Effector memory CD8-positive, alpha-beta T cell (primary cell): ENCODE measurements at places on chromosomes 16 and 17.

GRCh38 chr17:81489998-81490992 lies 22.3 kb downstream of the ACTG1 start:
- peaks cover 56% of the 10 kb centered on the region for H3K27me3 ChIP-seq
- DNase-seq, result no peak
- H3K36me3 ChIP-seq, result peaks cover 4% of the 10 kb centered on the region
- peak overlapping the region; percentile 70 for H3K4me3 ChIP-seq
- no peak overlapping the region for H3K27ac ChIP-seq
- H3K4me1 ChIP-seq, result peaks cover 6% of the 10 kb centered on the region

DNA sequence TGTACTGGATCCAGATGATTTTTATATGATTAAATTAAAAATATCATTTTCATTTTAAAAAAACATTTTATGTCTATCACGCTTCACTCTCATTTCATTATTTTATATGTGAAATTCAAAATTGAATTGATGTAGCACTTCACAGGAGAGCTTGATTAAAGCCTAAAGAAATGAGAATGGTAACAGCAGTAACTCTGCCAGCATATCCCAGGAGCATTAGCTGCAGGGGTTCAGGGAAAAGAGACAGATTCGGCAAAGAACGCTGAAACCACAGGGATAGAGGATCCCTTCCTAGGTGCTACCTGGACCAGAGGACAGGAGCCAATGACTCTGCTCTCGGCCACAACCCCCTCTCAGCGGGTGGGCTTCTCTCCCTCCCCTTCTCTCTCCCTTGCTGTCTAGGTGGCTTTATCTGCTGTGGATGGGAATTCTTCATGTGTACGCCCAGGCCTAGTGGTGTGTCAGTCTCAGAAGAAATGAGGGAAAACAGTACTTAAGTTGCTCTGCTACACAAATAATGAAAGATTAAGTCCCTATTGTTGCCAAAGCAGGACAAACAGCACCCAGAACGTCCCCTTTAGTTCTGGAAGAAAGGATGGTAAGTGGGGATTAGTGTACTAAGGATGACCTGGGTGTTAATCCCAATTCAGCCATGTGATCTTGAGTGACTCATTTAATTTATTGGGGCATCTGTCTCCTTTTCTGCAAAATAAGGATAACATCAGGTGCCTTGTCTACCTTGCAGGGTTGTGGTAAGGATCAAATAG lies 123.3 kb downstream of the CDK5R1 start:
- DNase-seq, result no peak
- no peaks in the 10 kb centered on the region for H3K27me3 ChIP-seq
- no peak overlapping the region for H3K27ac ChIP-seq
- peaks cover 8% of the 10 kb centered on the region for H3K4me1 ChIP-seq
- H3K36me3 ChIP-seq, result peaks cover 2% of the 10 kb centered on the region
- no peak overlapping the region for H3K4me3 ChIP-seq

- peak overlapping the region; percentile 94 for H3K27ac ChIP-seq
- H3K4me1 ChIP-seq, result peaks cover 31% of the 10 kb centered on the region
- DNase-seq, result no peak
- H3K4me3 ChIP-seq, result peak overlapping the region; percentile 96
- H3K27me3 ChIP-seq, result no peaks in the 10 kb centered on the region
These were observed 819 bp downstream of the SUPT4H1 start for GRCh38 chr17:58351182-58351581.

DNA sequence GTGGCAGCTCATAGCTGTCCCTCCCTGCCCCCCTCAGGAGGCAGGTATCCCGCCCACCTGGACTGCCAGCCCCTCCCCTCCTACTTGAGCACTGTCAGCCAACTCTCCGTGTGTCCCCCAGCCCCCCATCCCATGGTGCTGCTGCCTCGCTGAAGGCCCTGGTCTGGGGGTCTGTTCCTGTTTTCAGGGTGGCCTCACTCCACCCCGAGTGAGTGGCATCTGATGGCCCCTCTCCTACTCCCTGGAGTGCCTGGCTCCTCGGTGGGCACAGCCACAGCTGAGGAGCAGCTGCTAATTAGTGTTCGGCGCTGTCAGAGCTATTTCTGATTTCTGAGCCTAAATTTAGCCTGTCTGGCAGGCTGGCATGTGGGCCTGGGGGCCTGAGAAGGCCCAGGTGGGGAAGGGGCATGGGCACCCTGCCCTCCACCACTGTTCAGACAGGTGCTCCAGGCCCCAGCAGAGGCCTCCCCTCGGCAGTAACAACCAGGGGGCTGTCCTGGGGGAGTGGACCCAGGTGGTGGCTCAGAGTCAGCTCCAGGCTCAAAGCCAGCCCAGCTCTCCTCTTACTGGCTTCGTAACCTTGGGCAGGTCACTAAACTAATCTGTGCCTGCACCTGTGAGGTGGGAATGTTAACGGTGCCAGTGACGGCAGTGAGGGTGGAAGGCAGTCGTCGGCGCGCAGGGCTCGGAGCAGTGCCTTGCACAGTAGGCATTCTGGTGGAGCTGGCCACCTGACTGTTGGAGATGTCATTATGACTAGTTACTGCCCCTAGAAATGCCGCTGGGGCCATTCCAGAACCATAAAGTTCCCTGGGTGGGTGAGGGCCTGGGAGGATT lies 6.5 kb downstream of the FMNL1 start:
- H3K27me3 ChIP-seq, result no peaks in the 10 kb centered on the region
- H3K36me3 ChIP-seq, result peaks cover 83% of the 10 kb centered on the region
- peak overlapping the region; percentile 97 for H3K4me3 ChIP-seq
- DNase-seq, result no peak

- H3K36me3 ChIP-seq, result no peaks in the 10 kb centered on the region
- H3K27me3 ChIP-seq, result no peaks in the 10 kb centered on the region
- no peak overlapping the region for H3K4me3 ChIP-seq
- DNase-seq, result no peak
- no peak overlapping the region for H3K27ac ChIP-seq
- no peaks in the 10 kb centered on the region for H3K4me1 ChIP-seq
These were observed 11.7 kb upstream of the TMIGD1 start for GRCh38 chr17:30345527-30346075.

GRCh38 chr16:25656639-25657038 lies 35.1 kb upstream of the HS3ST4 start:
- no peak for DNase-seq
- no peak overlapping the region for H3K4me3 ChIP-seq
- no peaks in the 10 kb centered on the region for H3K4me1 ChIP-seq
- no peak overlapping the region for H3K27ac ChIP-seq
- no peaks in the 10 kb centered on the region for H3K36me3 ChIP-seq
- H3K27me3 ChIP-seq, result peaks cover 41% of the 10 kb centered on the region

GRCh38 chr16:50272111-50272571 lies 5.8 kb downstream of the ADCY7 start:
- H3K36me3 ChIP-seq, result peaks cover 10% of the 10 kb centered on the region
- H3K4me1 ChIP-seq, result peaks cover 86% of the 10 kb centered on the region
- no peak for DNase-seq
- H3K4me3 ChIP-seq, result peak overlapping the region; percentile 90
- peak overlapping the region; percentile 95 for H3K27ac ChIP-seq

DNA sequence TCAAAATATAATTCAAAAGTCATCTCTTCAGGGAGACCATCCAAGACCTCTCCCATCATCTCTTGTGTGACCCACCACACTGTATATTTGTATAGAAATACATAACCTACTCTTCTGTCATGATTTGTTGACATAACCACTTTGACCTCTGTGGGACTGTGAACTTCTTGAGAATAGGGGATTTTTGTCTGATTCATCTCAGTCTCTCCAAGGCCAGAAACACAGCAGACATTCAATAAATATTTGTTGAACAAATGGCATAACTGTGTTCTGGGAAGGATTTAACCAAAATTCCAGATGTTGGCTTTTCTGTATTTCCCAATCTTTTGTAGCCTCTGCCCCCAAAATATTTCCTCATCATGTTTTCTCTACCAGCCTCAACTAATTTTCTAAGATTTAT lies 169.7 kb downstream of the CDH11 start:
- H3K27ac ChIP-seq, result no peak overlapping the region
- no peaks in the 10 kb centered on the region for H3K27me3 ChIP-seq
- H3K4me1 ChIP-seq, result no peaks in the 10 kb centered on the region
- H3K4me3 ChIP-seq, result no peak overlapping the region
- DNase-seq, result no peak
- no peaks in the 10 kb centered on the region for H3K36me3 ChIP-seq

GRCh38 chr17:37064206-37064605 lies 115.5 kb downstream of the AATF start:
- H3K4me3 ChIP-seq, result no peak overlapping the region
- no peaks in the 10 kb centered on the region for H3K4me1 ChIP-seq
- no peak for DNase-seq
- no peaks in the 10 kb centered on the region for H3K27me3 ChIP-seq
- no peak overlapping the region for H3K27ac ChIP-seq

- peaks cover 36% of the 10 kb centered on the region for H3K27me3 ChIP-seq
- no peak overlapping the region for H3K27ac ChIP-seq
- peak overlapping the region; percentile 71 for H3K4me3 ChIP-seq
- DNase-seq, result no peak
- H3K4me1 ChIP-seq, result peaks cover 4% of the 10 kb centered on the region
- H3K36me3 ChIP-seq, result peaks cover 15% of the 10 kb centered on the region
These were observed 1.8 kb downstream of the SOX8 start for GRCh38 chr16:983044-984030.

GRCh38 chr17:50769884-50770283 lies 2.6 kb upstream of the ANKRD40CL start:
- peaks cover 19% of the 10 kb centered on the region for H3K4me1 ChIP-seq
- H3K27ac ChIP-seq, result no peak overlapping the region
- no peak overlapping the region for H3K4me3 ChIP-seq
- H3K36me3 ChIP-seq, result no peaks in the 10 kb centered on the region
- peaks cover 10% of the 10 kb centered on the region for H3K27me3 ChIP-seq

DNA sequence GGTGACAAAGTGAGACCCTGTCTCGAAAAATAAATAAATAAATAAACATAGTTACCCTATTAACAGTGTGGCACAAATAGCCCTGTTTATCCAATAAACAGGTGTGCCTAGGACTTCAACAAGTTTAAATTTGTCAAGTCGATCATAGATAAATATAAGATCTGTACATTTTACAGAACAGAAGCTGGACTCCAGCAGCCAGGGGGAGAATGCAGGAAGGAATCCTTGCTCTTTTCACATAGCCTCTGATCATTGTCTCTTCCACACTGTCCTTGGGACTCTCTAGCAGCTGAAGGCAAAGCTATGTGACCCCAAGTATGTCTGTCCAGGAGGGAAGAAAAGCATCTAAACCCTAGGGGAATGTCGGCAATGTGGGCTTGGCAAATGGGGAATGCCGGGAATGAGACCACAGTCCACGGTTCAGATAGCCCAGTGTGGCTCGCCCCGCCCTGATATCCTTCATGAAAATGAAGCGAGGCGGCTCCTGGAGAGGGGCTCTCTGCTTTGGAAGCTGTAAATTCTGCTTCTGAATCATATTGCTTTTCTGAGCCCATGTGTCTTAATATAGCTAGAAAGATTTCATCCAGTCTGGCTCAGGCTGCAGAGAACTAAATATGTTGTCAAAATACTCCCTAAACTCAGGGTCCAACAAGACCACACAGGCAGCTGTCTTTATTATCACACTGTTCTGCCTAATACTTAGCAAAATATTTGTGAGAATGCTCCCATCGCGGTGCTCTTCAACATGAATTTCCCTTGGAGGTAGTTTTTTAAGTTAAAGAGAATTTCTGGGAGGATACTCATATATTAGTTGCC lies 24.9 kb upstream of the GRB2 start:
- no peak overlapping the region for H3K27ac ChIP-seq
- no peaks in the 10 kb centered on the region for H3K36me3 ChIP-seq
- DNase-seq, result no peak

DNA sequence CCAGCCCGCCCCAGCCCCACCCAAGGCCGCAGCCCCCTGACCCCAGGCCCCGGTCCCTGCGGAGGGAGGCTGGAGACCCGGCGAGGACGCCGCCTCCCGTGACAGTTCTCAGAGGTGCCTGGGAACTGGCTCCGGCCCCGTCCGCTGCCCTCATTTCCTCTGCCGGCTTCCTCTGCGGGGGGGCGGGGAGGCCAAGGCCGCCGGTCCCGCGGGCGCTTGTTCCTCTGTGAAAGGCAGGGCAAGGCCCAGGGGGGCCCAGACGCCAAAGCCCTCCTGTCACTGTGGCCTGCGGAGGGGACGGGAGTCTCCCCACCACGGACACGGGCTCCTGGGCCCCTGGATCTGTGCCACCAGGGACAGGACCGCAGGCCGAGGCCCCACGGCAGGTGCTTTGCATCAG lies 5.0 kb upstream of the PVALEF start:
- no peak for DNase-seq
- no peaks in the 10 kb centered on the region for H3K4me1 ChIP-seq
- no peak overlapping the region for H3K4me3 ChIP-seq
- H3K27ac ChIP-seq, result peak overlapping the region; percentile 38
- H3K36me3 ChIP-seq, result no peaks in the 10 kb centered on the region

- no peak within 1 kb of the TSS for H3K4me3 ChIP-seq
- no peak within 1 kb of the TSS for H3K27ac ChIP-seq
- DNase-seq, result no peak
- H3K4me1 ChIP-seq, result no peaks in the 10 kb centered on the region
- peaks cover 45% of the 10 kb centered on the region for H3K27me3 ChIP-seq
These were observed at the start of gene GPR179 for GRCh38 chr17:38343608-38344419. Gene GPR179, minus strand, starts transcription at chr17:38343956. Its CDS starts 167 bp downstream, at chr17:38343789.

DNA sequence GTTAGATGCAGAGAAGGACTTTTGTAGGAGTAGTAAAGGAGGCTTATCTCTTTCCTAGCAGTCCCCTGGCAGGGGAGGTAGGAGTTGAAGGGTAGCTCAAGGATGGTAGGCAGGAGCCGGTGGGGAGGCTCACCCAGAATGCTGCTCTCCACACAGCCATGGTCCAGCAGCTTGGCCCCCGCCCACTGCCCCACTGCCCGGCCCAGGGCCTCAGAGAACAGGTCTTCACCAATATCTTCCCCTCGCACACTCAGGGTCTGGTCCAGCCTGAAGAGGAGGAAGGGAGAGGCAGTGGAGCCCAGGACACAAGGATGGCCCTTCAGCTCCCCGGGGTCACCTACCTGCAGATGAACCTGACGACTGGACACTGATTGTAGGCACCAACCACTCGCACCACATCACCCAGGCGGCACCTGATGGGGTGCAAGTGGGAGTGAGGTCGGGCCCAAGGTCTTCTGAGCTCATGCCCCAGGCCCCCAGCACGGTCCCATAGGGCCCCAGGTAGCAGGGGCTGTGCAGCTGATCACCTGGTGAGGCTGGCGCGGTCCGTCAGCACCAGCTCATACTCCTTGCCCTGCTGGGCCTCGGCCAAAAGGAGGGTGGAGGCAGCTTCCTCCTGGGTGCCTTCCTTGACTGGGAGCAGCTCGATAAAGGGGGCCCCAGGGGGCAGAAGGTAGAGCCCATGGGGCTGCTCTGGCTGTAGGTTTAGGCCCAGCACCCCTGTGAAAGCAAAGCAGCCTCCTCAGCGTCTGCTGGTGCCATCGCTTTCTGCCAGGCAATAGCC lies 3.6 kb downstream of the GHDC start:
- DNase-seq, result no peak
- peaks cover 21% of the 10 kb centered on the region for H3K4me1 ChIP-seq
- no peak overlapping the region for H3K4me3 ChIP-seq
